ENCODE measurements at places on chromosomes 5 and 9. TPM values are rescaled to one million over a fixed set of nuclear protein-coding genes. Genes with fewer than 3 reads are reported as not detected.

The GPR151 gene
- total RNA-seq, result not detected

The PCDHA13 gene
- total RNA-seq, result not detected

The XRCC4 gene
- 11.3 TPM for total RNA-seq

The STING1 gene
- 216 TPM for total RNA-seq

The TMC1 gene
- not detected for total RNA-seq

The LECT2 gene
- not detected for total RNA-seq

The LMX1B gene
- not detected for total RNA-seq

The IFNB1 gene
- not detected for total RNA-seq

The IL13 gene
- 32.6 TPM for total RNA-seq

The MELK gene
- 52.6 TPM for total RNA-seq

The ELAVL2 gene
- not detected for total RNA-seq

The ZDHHC12 gene
- 68.7 TPM for total RNA-seq

The NOP16 gene
- 40.2 TPM for total RNA-seq

The STPG3 gene
- total RNA-seq, result not detected

The SLC6A3 gene
- total RNA-seq, result 0.41 TPM

The PPIC gene
- not detected for total RNA-seq

The CTXN3 gene
- total RNA-seq, result not detected

The ZDHHC11B gene
- 0.09 TPM for total RNA-seq

The GDA gene
- total RNA-seq, result not detected

The FOXD4 gene
- 0.23 TPM for total RNA-seq

The GDF9 gene
- total RNA-seq, result 0.27 TPM

The HNRNPK gene
- 748 TPM for total RNA-seq

The PCA3 gene
- not detected for total RNA-seq

The C1QTNF2 gene
- not detected for total RNA-seq

The SPATA31A3 gene
- total RNA-seq, result not detected

The LRRC70 gene
- total RNA-seq, result 1.3 TPM

The SOX30 gene
- 0.16 TPM for total RNA-seq

The GFRA3 gene
- total RNA-seq, result not detected

The JAKMIP2 gene
- 7.6 TPM for total RNA-seq

The MLANA gene
- not detected for total RNA-seq

The FOXD4L6 gene
- total RNA-seq, result not detected

The GFPT2 gene
- not detected for total RNA-seq

The FASTKD3 gene
- 13.0 TPM for total RNA-seq

The SELENOP gene
- total RNA-seq, result not detected

The CNTNAP3B gene
- not detected for total RNA-seq

The DIRAS2 gene
- total RNA-seq, result not detected

The THBS4 gene
- 0.61 TPM for total RNA-seq

The FAM81B gene
- total RNA-seq, result not detected

The HTR4 gene
- not detected for total RNA-seq

The BTNL3 gene
- total RNA-seq, result not detected

The TUSC1 gene
- total RNA-seq, result 0.34 TPM

The CATSPER3 gene
- total RNA-seq, result 0.95 TPM

The IRF1 gene
- 366 TPM for total RNA-seq

The TMEM171 gene
- total RNA-seq, result not detected

The PAEP gene
- not detected for total RNA-seq

The FOXE1 gene
- total RNA-seq, result 0.07 TPM

The PLPP1 gene
- total RNA-seq, result 26.8 TPM

The PHF24 gene
- not detected for total RNA-seq

Data from T-helper 2 cell treated with Interferon-gamma antibody and Interleukin-4, amounts not matched to agents 100 ng/mL and 5 ng/mL, for 36 hours (primary cell).